ENCODE measurements at places on chromosomes 4 and X.

GRCh38 chr4:23766344-23766743 lies 123.5 kb downstream of the PPARGC1A start:
- DNase-seq = no peak

- no peak for DNase-seq
Observed at GRCh38 chr4:184961660-184962059, 56.6 kb upstream of the HELT start.

GRCh38 chr4:155143512-155143911 lies 64.9 kb upstream of the NPY2R start:
- DNase-seq = no peak

DNA sequence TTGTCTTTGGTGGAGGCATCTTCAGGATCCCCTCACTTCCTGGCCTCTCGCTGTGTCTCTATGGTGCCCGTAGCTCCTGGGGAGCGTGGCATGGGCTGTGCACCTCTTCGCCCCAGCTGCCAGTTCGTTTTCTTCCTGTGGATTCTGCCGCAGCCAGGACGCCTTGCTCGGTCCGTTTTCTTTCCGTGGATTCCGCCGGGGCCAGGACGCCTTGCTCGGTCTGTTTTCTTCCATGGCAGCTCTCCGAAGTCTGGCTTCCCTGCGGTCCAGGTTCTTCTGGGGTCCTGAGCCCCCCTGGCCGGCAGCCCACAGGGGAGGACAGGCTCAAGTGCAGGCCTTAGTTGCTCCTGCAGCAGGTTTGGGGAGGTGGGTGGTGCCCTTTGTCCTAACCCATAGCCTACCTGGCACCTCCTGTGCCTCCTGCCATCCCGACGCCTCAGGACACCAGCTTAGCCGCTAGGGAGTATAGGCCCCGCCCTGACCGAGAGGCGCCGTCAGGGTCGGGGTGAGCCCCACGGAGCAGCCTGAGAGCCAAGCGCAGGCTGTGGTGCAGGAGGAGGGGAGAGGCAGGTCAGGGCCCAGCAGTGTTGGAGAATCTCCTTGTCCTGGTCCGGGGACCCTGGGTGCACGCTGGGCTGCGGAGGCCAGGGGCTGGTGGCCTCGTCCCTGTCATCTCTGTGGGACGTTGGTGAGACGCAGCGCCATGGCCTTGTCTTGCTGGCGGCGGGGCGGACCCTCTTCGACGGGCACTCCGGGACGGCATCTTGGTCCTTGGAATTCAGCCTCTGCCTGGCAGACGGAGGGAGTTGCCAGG lies 27.1 kb downstream of the UVSSA start:
- DNase-seq = no peak

GRCh38 chrX:20394451-20394850 lies 127.7 kb upstream of the RPS6KA3 start:
- no peak for DNase-seq

DNA sequence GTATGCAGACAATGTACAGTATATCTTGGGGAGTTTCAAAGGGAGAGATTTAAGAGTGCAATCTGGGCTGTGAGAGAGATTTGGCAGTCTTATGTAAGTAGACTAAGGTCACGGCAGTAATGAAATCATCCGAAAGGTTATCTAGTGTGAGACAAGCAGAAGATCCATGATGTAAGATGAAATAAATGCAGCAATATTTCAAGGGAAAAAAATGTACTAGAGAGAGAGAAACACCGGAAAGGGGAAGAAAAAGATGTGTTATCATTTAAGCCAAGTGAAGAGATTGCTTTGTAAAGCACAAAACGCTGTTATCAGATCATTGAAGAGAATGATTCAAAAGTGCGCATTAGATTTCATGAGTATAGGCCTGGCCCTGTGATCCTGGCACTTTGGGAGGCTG lies 88.4 kb upstream of the GUCY1A1 start:
- no peak for DNase-seq

- no peak for DNase-seq
Observed at GRCh38 chr4:2596611-2597010, 60.2 kb downstream of the FAM193A start.

GRCh38 chrX:136816975-136817374 lies 36.2 kb upstream of the ARHGEF6 start:
- no peak for DNase-seq

GRCh38 chr4:156576946-156577345 lies 394.7 kb downstream of the PDGFC start:
- DNase-seq = no peak

GRCh38 chr4:107202744-107203143 lies 166.6 kb upstream of the DKK2 start:
- no peak for DNase-seq

DNA sequence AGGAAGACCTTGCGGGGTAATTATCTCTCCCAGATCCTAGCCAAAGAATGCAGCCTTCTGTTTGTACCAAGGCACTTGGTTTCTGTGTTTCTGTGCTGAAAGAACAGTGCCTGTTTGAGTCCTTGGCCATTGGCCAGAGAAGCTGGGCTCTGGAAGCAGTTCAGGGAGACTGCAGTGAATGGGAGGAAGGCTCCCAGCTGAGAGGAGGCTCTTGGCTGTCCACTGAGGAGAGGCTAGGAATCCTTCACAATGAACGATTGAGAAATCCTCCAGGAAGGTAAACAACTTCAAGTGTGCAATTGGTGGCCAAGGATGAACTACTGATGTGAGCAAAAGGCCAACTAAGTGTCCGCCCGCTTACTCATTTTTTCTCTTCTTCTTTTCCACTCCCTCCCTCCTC lies 61.3 kb downstream of the HS3ST1 start:
- DNase-seq = peak; percentile 33

- no peak for DNase-seq
Observed at GRCh38 chrX:153688911-153689590, 1.3 kb downstream of the SLC6A8 start.

DNA sequence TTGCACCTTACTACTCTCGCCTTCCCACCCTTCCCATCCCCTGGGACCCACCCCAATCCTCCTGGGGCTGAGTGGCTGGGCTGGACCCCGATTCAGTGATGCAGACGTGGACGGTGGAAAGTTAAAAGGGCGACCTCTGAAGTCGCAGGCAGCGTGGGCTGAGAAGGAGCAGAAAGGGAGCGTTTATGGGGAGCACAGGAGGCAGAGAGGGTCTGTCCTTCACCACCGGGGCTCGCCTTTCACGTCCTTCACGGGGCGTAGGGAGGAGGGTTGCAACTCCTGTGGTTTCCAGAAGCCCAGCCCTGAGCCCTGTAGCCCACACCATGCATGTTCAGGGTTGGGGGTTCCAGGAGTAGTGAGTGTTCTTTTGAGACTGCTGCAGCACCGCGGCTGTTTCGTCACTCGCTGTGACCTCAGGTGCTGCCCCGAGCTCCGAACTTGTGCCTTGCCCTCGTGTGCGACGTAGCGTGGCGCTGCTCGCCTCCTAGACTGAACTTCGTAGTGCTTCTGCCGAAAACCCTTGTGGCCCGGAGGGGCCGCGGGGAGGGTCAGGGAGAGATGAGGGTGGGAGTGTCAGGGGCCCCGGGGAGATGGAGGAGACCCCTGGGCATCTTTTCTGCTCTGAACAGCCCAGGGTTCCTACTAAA lies 1.6 kb downstream of the NHS start:
- DNase-seq = no peak

GRCh38 chrX:27575565-27575964 lies 14.6 kb upstream of the DCAF8L2 start:
- no peak for DNase-seq

- no peak for DNase-seq
Observed at GRCh38 chr4:123304151-123304964, 92.2 kb upstream of the SPRY1 start.

DNA sequence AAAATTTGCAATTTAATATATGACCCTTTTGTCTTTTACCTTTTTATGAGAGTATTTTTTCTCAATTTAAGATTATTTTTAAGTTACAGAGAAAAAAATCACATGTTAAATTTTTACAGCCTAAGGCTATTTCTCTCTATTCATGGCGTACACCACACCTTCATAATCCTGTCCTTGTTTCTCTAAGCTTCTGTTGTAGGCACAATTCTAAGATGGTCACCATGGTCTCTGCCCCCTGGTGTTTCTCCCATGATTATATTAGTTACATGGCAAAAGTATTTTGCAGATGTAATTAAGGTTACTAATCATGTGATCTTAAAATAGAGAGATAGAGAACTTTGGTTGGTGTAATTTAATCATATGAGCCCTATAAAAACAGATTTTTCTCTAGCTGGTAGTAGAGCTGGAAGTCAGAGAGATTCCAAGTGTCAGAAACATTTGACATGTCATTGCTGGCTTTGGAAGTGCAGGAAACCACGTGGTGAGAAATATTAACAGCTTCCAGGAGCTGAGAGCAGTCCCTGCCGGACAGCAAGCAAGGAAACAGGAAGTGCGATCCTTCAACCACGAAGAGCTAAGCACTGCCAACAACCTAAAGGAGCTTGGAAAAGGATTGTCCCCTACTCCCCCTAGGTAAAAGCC lies 89.8 kb downstream of the EIF4E start:
- DNase-seq = no peak

DNA sequence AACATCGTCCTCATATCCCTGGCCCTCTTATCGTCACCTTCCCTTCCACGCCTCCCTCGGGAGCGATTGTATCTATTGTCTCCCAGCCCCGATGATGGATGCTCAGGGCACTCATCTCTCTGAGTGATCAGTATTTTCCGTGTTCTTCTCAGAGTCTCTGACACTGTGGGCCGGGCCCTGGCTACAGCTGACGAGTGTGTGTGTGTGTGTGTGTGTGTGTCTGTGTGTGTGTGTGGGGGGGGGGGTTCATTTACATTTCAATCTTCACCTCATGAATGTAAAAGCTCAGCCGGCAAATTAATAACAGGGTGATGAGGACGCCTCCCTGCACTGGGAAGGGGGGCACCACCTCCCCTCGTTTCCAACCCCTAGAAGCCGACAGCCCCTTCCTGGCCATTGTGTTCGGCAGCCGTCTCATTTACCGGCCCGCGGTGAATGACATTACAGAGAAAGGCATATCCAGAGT lies 159.5 kb downstream of the SHOX start:
- no peak for DNase-seq

DNA sequence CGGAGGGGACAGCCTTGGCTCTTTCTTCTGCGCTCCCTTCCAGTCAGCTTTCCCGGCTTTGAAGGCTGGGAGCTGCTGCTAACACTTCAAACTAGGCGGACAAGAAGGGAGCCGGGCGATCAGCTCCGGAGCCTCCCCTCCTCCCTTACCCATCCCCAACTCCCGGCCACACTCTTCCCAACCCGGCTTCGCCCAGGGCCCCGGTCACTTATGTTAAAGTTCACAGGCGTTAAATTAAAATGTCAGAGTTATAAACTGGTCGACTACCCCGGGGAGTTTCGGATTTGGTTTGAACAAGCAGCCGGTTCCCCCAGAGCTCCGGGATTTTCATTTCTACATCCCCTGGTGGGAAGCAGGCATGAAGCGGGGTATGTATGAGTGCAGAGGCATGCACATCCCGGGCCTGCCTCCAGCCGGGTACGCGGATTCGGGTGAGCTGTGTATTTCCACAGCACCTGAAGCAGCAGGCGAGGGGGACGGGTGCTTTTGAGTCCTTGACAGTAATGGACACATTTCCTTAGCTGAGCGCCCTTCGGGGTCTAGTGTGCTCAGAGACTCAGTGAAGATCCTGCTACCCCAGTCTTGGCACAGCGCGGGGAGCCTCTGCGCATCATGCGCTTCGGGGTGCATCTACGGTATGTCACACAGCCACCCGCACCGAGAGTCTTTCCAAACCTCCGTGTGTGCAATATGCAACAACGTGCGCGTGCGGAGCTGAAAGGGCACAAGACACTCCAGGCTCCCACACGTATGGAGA lies 880 bp downstream of the UNC5C start:
- DNase-seq = no peak

- DNase-seq = no peak
Observed at GRCh38 chr4:6047130-6047673, 29.0 kb upstream of the C4orf50 start.

DNA sequence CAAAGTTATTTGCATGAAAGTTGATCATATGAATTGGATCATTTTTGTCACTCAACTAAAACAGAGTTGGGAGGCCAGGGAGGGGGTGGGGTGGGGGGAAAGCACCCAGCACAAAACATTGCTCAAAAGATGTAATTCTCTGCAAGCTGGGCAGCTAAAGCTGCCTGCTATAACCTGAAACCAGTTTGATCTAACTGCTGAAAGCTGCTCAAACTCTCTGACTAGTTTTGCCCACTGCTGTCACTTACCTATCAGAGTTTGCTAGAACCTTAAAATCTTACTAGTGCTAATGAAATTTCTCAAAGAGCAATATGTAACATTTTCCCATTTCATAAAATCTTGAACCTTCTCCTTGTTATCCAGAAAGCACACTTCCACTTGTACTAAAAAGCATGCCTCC lies 10.4 kb downstream of the CXCL8 start:
- DNase-seq = no peak

- no peak for DNase-seq
Observed at GRCh38 chr4:125338814-125339213, 24.1 kb downstream of the FAT4 start.

- peak; percentile 25 for DNase-seq
Observed at GRCh38 chr4:683982-684622, 4.8 kb downstream of the SLC49A3 start.

DNA sequence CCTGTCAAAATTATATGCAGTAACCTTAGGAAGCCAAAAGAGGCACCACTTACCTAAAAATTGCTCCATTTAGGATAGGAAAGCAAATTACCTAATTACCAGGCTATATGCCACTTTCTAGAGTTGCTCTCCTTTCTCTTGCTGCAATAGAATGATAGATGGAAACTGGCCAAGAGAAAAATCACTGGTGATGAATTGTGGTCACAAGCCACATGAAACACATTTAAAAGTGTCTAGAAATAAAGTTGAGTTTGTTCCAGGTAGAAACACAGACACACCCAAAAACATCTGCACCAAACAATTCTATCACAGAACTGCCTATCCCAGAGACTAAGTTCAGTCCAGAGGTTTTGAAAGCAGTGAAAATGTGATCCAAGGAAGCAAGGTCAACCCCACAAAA lies 337.7 kb downstream of the PCDH19 start:
- DNase-seq = peak; percentile 9

DNA sequence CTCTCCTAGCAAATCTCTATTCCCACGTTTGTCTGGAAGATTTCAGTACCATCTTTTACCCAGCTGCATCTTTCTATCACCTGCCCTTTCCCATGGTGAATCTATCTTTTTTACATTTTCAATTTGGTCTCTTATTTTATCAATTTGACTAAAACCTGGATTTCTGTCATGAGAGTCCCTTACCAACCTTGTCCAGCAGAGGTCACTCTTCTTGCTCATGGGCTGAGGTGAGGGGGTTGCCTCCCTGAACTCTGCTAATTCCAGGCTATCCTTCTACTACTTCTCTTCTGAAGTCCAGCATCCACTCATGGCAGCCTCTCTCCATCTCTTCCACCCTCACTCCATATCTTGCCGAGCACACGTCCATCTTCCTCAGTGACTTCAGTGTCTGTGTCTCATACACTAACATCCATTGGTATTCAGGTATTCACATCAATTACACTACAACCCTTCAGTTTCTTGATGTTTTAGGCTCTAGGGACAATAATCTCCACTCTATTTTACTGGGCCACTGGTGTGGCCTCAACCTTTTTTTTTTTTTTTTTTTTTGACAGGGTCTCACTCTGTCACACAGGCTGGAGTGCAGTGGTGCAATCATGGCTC lies 17.8 kb upstream of the ZNF827 start:
- no peak for DNase-seq

DNA sequence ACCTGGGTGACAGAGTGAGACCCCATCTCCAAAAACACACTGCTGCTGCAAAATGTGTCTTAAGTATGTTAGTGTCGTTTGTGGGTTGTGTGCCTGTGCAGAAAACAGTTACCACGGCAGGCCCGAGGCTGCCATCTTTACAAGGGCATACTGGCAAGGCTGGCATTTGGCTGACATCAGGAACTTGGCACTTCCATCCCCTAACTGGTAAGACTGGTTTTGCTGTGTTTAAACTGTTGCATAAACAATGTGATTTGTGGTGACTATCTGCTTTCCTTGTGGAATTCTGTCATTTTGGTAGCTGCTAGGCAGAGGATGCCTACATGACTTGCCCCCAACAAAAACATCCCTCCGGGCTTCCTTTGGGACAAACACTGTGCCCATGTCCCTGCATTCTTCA lies 12.3 kb downstream of the LRP2BP start:
- DNase-seq = no peak

All from stromal cell of bone marrow (primary cell).